ENCODE measurements at places on chromosomes 2 and 18.

DNA sequence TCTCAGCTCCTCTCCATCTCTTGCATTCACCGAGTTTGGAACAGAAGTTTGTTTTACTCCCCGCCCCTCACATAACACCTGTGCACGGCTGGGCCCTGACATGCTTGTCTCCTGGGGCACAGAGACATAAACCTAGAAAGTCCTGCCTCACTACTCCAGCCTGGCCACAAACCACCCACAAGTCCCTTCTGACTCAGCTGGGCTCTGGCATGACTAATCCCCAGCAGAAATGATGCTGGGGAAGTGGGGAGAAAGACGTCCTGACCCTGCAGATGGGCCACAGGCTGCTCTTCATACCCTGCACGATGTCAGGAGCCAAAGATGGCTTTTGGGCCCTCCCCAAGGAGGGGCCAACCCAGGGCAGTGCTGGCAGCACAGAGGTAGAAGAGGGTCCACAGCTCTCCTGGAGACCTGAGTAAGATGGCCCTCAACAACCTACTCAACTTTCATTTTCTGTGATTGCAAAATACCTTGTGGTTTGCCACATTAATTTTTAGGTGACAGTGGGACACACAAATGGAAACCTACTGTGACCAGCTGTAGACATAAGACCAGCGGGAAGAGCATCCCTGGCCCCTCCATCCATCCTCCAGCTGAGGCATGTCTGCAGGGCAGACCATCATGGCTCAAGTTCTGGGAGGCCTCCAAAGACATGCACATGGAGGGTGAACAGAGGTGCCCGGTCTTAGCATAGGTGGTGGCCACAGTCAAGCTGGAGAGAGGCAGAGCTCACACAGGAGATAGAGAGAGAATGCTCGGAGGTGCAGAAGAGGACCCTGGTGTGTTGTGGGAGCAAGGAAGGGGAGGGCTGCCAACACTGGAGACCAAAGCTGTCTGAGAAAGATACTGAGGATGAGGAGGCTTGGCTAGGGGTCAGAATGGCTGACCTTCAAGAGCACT lies 40.0 kb downstream of the DNMT3A start:
- no peak for DNase-seq

GRCh38 chr18:57583297-57583835 lies 3.1 kb downstream of the FECH start:
- no peak for DNase-seq

- DNase-seq: no peak
Measured at GRCh38 chr2:172131713-172132555, 29.2 kb upstream of the DLX2 start.

DNA sequence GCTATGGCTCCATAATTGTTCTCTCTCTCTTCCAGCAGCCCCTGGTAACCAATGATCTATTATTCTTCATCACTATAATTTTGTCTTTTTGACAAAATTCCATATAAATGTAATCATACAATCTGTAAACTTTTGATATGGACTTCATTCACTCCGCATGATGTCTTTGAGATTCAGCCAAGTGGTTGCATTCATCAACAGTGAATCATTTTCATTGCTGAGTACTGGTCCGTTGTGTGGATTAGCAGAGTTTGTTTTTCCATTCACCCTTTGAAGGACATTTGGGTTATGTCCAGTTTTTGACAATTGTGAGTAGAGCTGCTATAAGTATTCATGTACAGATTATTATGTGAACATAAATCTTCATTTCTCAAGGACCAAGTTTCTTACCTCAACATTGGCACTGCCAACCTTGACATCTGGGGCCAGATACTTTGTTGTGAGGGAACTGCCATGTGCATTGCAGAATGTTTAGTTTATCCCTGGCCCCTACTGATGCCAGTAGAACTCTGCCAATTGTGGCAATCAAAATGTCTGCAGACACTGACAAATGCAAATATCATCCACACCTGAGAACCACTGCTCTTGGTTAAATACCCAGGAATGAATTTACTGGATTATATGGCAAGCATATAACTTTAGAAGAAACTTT lies 48.4 kb upstream of the BCL2L11 start:
- DNase-seq: no peak

GRCh38 chr2:48439102-48439501 lies 90.9 kb upstream of the STON1 start:
- DNase-seq: no peak

- no peak for DNase-seq
Measured at GRCh38 chr2:54594048-54594447, 129.4 kb upstream of the EML6 start.

DNA sequence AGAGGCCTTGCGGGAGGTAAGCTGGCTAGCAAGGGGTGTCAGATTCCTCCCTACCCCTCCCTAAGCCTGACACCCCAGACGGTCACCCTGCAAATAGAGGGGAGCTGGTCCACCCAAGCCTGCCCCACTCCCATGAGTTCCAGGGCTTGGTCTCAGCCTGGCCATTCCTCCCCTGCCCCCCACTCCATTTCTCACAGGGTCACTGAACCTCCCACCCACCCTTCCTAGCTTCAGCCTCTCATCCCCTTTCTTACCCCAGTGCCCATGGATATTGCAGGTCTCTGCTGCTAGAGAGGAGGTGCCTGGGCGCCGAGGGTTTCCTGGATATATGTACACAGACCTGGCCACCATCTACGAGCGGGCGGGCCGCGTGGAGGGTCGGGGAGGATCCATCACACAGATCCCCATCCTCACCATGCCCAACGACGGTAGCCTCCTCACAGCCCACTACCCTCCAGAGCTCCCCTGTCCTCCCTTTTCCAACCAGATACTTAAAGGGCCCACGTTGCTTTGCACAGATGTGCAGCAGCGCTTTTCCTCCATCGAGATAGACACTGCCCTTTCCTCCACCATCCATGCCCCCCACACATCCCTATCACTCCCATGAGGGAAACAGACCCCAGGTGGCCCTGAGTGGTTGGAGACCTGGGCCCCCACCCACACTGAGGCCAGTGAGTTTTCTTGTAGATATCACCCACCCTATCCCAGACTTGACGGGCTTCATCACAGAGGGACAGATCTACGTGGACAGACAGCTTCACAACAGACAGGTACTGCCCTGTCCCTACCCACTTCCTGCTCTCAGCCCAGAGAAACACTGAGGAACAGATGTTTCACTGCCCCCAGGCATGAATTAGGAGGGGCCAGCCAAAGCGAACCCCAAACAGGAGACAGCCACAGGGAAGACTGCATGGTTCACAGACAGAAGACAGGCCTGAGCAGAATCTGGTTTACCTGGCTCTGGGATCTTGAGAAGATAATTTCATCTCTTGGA lies 15.2 kb upstream of the ANKRD53 start:
- DNase-seq: no peak

DNA sequence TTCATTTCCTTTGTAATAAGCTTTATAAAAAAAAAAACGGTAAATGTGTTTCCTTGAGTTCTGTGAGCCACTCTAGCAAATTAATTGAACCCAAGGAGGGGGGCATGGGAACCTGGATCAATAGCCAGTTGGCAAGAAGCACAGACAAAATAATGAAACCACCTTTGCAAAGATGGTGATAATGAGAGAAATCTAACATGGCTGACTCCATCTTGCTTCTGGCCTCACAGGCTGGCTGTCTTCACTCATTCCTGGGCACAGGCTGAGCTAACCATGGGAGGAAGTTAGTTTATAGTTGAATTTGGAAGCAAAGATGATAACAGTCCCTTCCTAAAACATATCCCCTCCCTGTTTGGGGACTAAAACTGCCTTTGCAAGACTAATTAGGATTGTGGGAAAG lies 95.1 kb downstream of the B3GNT2 start:
- DNase-seq: no peak

GRCh38 chr2:221500501-221501209 lies 71.4 kb downstream of the EPHA4 start:
- no peak for DNase-seq

- no peak for DNase-seq
Measured at GRCh38 chr2:186882511-186883071, 33.6 kb upstream of the ZSWIM2 start.

DNA sequence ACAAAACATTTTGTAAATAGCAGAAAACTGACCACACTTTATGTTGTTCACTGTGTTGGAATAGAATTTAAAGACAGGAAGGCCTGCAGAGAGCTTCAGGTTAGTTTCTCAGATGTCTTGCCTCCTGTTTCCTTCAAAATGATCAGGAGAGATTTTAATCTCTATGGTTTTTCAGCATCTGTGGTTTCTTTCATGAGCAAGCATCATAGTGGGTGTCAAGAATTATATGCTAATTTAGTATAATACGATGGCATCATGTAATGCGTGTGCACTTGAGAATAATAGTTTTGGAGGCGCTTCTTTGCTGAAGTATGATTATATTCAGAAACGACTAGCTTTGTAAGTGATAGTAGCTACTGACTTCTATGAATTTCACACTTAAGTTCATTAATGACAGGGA lies 149.9 kb downstream of the PLCL1 start:
- no peak for DNase-seq

DNA sequence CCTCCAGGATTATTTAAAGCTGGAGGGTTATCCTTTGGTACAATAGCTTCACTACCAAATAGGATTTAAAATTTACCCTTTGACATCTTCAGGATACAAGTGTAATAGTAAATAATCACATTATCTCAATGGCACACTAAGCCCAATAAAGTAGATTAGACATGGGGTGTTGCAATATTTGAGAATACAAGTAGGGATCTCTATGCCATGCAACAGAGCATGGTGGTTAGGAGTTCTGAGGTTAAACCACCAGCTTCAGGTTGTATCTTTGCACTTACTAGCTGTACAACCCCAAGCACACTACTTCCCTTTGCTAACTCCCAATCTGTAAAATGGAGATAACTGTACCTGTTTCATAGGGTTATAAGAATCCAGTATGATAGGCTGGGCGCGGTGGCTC lies 6.2 kb downstream of the MBD2 start:
- DNase-seq: no peak

DNA sequence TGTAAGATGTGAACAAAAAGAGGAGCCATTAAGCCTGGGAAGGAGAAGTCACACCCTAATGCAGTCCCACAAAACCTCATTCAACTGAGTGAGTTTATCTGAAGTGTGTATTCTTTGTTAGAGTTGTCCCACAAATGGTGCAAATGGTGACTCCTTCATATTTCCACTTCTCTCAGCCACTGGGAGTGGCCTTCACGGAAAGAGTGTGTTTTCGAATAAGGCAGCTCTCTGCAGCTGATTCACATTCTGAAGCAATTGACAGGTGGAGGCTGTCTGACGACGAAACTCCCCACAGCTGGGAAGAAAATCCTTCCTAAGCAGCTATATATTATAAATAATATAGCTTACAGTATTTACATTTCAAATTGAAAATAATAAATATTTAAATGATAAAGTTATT lies 318.8 kb upstream of the TMEFF2 start:
- DNase-seq: no peak

- peak; percentile 24 for DNase-seq
Measured at GRCh38 chr2:69559442-69560146, 83.9 kb downstream of the AAK1 start.

DNA sequence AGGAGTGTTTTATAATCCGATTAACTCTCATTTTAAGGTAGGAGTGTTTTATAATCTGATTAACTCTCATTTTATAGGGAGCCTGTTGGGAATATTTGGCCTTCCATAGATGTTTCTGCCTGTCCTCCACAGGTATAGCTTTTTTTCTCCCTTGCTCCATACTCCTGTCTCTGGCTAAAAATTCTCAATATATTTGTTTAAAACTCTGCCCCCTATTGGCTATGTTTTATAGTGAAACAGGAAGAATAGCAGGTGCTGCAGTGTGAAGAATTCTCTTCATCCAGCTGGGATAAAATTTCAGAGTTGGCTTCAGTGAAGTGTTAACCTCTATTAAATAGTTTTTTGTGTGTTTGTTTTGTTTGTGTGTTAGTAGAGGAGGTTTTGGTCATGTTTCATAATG lies 1046.0 kb upstream of the TMEFF2 start:
- no peak for DNase-seq

- no peak for DNase-seq
Measured at GRCh38 chr2:26597197-26597596, 44.0 kb downstream of the CIB4 start.

DNA sequence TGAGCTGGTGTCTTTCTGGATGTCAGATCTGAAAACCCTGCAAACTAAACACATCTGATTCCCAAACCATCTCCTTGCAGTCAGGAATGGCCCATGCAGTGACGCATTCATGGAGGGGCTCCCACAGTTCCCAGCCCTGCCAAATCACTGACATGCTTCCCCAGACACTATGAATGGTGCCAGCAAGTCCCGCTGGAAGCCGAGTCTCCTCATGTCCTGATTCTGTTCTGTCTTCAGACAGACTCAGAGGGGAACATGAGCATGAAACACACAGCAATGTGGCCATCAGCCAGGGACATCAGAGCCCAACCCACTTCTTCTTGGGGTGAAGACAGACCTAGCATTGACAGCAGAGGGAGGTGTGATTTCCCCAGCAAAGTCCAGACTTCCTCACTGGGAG lies 83.7 kb downstream of the TTC32 start:
- no peak for DNase-seq

DNA sequence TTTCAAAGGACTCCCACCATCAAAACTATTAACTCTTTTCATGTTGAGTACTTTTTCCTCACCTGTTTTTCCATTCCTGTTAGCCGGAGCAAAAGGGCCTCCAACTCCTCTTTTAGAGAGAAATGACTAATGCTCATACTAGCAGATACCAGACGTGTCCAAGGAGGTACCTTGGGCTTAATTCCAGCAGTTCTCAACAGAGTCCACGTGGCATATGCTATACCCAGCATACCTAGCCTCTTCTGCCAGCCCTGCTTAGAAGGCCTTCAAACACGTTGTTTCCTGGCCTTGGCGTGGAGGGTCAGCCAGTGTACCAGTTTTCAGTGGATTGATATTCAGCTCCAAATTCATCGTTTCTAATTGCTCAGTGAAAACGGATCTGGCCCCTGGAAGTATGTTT lies 123.9 kb downstream of the MGAT5 start:
- no peak for DNase-seq

DNA sequence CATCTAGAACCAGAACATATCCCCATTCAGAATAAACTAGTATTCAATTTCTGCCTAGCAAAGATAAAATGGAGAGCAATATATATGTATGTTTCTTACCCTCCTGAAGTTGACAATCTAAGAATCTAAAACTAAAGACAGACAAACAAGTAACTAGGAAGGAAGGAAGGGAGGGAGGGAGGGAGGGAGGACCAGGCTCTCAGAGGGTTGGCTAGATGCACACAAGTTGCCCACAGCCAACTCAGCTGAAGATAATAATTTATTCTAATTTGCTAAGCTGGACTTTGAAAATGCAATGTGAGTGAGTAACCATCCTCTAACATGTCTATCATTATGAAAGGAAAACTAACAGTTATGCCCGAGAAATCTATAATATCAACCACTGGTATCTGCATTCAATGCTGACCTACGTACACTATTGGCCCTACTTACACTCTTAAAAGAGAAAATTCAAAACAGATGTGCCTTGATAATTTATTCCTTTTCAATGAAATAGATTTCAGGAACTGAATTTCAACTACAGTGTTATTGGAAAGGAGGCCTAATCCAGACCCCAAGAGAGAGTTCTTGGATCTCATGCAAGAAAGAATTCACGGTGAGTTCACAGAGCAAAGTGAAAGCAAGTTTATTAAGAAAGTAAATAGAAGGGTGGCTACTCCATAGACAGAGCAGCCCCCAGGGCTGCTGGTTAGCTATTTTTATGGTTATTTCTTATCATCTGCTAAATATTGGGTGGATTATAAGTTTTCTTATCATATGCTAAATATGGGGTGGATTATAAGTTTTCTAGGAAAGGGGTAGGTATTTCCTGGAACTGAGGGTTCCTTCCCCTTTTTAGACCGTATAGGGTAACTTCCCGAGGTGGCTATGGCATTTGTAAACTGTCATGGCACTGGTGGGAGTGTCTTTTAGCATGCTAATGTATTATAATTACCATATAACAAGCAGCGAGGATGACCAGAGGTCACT lies 288.5 kb upstream of the SLC39A10 start:
- no peak for DNase-seq

GRCh38 chr18:48580066-48580465 lies 41.2 kb downstream of the CTIF start:
- DNase-seq: no peak

Data from NCI-H2081 (cell line).